ENCODE measurements at places on chromosomes 1 and 21.
A peak's percentile ranks its signal among the peaks of the same experiment; 100 is the strongest.

- no peak for DNase-seq
Measured at GRCh38 chr1:31746687-31747086, 17.5 kb downstream of the ADGRB2 start.

DNA sequence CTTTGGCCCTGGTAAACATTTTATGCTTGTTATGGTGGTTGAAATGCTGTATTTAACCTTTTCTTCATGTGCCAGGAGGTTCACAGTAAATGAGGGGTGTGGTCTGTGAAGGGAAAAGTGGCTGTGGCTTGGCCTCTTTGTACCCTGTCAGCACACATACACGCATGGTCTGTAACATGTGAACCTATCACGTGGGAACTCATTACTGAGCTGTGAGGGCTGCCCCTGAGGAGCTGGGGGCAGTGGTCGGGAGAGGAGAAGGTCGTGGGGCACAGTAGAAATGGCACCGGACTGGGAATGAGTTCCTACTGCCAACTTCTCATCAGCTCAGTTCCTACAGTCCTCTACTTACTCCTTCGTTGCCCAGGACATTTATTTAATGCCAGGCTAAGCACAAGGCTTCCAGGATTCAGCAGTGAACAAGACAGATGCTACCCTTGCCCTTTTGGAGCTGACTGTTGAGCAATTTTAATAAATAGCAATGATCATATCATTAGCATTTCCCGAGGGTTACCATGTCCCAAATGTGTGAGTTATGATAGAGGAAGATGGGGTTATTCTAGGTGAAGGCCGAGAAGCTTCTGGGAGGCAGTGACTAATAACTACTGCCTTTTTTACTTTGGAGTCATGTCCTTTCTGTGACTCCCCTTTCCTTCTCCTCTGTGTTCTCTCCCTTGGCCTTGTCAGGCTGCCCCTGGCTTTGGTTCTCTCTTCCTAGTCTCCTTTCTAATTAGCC is 38.8 kb downstream of the DDR2 start:
- DNase-seq = no peak

DNA sequence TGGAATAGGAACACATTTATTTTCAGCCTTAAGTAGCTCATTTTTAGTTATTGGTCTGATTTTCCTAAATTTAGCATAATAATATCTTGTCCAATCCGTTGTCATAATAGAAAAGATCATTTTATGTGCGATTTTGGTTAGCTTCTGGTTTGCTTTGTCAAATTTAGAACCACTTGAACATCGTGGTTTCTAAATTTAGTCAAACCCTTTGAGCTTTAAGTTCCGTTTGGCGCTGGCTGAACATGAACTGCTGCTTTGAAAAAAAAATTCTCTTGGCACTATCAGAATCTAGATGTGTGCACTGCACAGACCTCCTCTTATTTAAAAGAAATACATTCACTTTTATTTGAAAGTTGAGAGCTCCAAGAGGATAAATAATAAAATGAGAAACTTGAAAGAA is 370.6 kb downstream of the PTPRC start:
- no peak for DNase-seq

DNA sequence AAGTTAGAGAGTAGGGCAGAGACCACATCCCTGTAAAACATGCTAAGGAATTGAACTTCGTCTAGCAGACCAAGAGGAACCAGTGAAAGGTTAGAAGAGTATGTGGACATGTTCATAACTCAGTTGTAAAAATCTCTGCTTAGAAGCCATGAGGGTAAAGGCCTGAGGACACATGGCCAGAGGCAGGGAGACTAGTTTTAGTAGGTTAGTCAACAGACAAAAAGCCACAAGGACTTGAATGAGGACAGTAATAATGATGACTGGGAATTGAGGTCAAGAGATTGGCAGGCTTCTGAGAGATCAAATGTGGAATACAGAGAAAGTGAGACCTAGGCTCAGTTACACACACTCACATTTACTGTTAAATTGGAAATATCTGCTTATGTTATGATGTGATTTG is 205.5 kb upstream of the HOOK1 start:
- DNase-seq = no peak

GRCh38 chr1:210792250-210793102 is 341.5 kb downstream of the KCNH1 start:
- DNase-seq = no peak

DNA sequence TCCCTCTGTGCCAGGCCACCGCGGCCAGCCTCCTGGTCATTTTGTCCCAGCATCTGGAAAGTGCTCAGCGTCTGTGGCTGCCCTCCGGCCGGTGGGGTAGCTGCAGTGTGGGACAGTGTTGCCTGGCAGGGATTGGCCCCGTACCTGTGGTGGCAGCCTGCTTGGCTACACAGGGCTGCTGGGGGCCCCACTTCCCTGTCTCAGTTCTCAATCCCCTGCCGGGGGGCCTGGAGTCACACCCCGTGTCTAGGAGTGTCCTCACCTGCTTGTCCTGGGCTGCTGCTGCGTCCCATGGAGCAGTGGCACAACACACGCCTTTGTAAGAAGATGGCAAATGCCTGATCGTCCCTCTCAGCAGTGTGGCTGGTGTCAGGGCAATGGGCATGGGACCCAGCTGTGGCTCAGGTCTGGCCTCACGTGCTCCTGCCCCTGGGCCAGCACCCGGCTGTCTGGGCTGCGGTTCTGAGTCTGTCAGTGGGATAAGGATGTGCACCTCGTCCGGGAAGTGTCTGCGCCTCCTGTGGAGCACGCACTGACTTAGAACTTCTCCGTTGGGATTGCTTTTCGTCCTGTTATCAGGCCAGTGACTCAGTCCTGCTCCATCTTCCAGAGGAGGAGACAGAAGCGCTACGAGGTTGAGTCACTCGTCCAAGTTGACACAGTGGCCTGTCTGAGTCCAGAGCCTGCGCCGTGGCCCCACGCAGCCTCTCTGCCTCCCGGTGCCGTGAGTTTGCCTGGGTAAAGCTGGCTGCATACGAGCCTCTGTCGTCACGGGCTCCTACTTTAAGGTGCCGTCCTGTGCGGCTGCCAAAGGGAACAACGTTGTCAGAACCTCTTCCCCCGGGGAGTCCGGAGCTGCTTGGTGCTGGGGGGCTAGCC is 41.0 kb downstream of the CRYAA start:
- peak; percentile 51 for DNase-seq

DNA sequence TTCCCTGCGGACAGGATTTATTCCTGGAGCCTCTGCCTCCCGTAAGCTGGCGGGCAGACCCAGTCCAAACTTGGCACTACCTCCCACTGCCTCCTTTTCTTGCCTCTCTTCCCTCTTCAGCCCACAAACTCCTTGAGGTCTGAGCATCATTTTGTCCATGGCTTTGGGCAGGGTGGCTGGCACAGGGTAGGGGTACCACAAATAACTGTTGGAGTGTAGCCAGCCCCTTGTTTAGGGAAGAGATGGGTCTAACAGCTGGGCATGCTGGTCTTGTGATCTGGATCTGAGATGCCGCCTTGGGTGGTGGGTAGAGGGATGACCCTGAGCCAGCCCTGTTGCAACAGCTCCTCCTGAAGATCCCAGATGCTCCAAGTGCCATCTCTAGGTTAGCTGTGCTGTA is 71.4 kb upstream of the CLDN14 start:
- no peak for DNase-seq

DNA sequence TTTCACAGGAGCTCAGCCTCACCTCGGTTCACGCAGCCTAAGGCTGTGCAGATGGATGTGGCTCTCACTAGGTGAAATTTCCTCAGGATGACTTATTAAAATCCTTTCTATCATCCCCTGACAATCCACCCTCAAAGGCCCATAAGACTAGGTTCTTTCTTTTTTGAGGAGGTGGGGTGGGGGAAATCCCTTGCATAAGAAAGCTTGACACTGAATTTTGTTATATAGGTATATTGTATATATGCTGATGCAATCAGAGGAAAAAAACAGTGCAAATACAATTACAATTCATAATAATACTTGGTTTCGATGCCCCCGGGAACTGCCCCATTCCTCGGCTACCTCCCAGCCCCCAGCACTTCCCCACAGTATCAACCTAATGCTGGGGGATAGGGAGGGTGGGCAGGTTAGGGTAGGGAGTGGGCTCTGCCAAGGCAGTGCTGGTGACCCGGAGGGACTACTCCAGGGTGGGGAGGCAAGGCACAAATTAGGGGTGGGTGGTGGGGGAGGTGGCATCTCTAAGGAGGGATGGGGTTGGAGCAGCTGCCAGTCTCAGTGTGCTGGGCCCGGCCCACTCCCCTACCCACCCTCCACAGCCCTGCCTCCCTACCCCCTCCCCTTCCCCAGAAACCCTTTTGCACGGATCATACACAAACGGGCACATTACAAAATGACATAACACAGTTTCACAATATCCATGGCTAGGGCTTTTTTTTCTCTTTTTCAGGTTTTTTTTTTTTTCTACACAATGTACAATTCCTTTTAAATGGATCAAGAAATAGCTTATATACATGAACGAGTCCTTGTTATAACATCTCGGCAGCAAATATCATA is 30.9 kb downstream of the SLC27A3 start:
- DNase-seq = peak; percentile 57

GRCh38 chr1:65998763-65999583 is 206.3 kb downstream of the PDE4B start:
- DNase-seq = no peak

GRCh38 chr1:12031039-12031980 is 12.0 kb downstream of the MIIP start:
- peak; percentile 68 for DNase-seq

DNA sequence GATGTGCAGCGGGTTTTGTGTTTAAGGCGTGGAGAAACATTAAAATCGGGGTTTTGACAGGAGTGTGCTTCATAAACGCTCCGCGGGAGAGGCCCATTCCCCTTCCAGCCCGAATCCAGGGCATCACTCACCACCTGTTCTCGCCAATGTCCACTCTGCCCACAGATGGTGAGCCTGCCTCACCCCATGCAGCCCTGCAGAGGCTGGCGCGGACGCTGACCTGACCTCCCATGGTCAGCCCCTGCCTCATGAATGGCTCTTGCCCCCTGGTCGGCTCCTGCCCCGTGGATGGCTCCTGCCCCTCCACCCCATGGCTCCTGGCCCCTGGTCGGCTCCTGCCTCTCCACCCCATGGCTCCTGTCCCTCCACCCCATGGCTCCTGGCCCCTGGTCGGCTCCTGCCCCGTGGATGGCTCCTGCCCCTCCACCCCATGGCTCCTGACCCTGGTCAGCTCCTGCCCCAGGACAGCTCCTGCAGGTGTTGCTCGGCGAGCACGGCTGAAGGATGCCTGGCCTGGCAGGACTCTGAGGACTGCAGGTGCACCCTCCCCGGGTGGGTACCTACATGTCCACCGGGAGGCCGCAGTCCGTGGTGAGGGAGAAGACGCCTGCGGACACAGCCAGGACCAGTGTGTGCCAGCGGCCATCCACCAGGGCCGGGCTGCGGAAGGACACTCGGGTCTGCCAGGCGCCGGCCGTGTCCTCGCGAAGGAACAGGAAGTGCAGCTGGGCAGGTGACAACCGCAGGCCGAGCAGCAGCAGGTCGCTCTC is 6.7 kb downstream of the KRTAP10-1 start:
- DNase-seq = no peak

- no peak for DNase-seq
Measured at GRCh38 chr1:217332431-217333065, 298.3 kb downstream of the GPATCH2 start.

- peak; percentile 76 for DNase-seq
Measured at GRCh38 chr21:32770871-32771523, 558 bp downstream of the PAXBP1 start.

GRCh38 chr1:44002606-44003157 is 11.3 kb downstream of the CCDC24 start:
- no peak for DNase-seq

DNA sequence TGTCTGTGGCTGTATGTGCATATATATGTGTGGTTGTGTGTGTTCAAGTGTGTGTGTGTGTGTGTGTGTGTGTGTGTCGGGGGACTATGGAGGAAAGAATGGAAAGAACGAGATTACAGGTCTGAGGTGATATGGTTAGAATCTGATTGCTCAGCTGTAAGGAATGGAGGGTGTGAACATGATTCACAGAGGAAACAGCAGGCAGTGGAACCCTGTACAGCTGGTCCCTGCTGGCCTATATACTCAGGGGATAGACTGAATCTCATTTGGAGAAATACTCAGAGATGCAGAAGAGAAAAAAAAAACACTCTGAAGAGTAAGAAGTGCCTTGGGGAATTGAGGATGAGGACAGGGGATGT is 180.1 kb upstream of the ESRRG start:
- no peak for DNase-seq

- peak; percentile 73 for DNase-seq
Measured at GRCh38 chr1:12001249-12001917, 17.9 kb upstream of the MIIP start.

GRCh38 chr1:2148691-2149090 is 45.9 kb downstream of the FAAP20 start:
- DNase-seq = peak; percentile 75

- no peak for DNase-seq
Measured at GRCh38 chr1:1833916-1834325, 55.7 kb upstream of the NADK start.

- no peak for DNase-seq
Measured at GRCh38 chr1:244353551-244354091, 98.1 kb downstream of the ADSS2 start.

DNA sequence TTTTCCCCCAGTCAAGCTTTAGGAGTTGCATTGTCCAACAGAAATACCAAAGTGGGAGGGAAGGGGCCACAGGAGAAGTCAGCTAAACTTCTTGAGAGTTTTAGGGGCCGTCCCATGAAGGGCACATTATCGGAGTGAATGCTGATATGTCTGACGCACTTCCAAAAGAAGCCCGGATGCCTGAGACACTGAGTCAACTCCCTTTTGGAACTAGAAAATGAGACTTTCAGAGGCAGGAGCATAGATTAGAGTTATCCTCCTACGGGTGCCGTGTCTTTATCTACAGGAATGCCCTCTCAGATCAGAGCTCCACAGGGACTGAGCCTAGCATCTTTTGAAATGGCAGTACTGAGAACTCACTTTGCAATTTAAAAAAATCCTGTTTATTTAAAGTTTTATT is 13.1 kb downstream of the ACTN2 start:
- DNase-seq = no peak

DNA sequence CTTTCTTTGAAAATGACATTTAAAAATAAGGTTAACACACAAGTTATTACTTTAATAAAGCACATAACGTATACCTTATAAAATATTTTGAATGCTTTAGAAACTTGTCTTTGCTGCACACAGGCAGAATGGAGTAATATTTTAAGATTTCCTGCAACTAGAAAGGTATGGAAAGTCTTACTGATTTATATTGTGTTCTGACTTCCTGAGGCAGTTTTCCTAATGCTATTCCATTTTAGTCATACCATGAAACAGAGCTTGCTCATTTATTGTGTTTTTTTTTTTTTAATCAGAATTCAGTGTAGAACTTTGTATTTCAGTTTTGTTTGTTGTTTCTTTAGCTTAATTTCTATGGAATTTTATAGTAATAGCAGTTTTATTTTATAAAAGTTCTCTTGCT is 60.9 kb upstream of the S1PR1 start:
- DNase-seq = no peak

DNA sequence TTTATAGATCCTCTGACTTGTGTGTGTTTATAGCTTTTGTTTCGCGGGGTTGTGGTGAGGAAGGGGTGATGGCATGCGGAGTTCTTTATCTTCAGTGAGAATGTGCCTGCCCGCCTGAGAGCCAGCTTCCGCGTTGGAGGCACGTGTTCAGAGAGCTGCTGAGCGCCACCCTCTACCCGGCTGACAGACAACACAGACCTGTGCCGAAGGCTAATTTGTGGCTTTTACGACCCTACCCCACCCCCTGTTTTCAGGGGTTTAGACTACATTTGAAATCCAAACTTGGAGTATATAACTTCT is 14.4 kb upstream of the CD101 start:
- peak; percentile 87 for DNase-seq

All from activated CD8-positive, alpha-beta memory T cell treated with anti-CD3 and anti-CD28 coated beads for 24 hours (primary cell).